ENCODE measurements at places on chromosomes 4 and X.

- DNase-seq, result no peak
Observed at GRCh38 chr4:110175634-110176033, 22.8 kb downstream of the ELOVL6 start.

DNA sequence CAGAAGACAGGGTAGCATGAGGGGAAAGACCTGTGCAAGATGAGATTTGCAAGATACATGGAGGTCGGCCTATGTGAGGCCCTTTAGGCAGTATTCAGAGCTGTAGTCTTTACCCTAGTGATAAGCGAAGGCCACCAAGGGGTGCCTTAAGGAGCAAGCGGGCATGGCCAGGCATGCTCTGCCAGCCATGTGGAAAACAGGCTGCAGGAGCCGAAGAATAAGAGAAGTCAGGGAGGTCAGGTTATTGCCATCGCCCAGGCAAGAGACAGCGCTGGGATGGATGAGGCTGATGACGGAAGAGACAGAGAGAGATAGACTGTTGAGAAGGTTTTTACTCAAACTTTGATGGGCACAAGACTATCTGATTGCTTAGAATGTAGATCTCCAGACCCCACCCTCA, 7.0 kb upstream of the FATE1 start:
- no peak for DNase-seq

- DNase-seq, result no peak
Observed at GRCh38 chr4:38935391-38936073, 67.9 kb downstream of the FAM114A1 start.

GRCh38 chrX:151700581-151700980, 5.3 kb downstream of the PRRG3 start:
- DNase-seq, result no peak

GRCh38 chr4:112648263-112649054, 11.5 kb downstream of the LARP7 start:
- no peak for DNase-seq

DNA sequence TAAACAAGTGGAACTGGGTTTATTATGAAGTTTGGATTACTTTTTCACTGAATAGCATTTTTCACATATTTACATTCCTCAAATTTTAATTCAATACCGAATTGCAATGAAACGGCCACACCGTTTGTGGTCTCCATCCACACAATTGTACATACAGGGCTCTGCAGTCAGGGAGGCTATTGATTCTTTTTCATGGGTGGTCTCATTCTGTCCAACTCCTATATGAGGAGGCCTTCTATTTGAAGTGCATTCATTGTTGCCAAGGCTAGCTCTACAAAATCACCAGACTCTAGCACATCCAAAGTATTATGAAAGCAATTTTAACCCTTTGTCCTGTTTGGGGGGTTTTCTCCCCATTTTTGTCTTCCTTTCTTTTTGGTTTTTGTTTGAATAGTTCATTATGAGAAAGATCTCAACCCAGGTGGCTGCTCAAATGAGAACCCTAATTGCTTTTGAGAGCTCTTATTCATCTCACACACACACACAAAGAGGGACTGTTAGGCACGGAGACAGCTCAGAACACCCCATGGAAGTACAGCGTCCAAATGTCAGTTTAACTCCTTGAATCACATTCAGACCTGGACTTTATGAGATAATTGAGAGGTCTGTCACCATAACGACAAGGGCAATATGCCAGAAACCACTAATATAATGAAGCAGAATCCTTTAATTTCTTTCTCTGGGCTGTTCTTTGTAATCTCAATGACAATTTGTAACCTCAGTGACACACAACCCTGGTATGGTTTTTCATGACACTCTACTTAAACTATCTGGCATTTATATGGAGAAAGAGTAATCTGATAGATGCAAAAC, 79.4 kb downstream of the NLGN4X start:
- DNase-seq, result peak; percentile 93
